NCI-H345 (cell line): ENCODE measurements at places on chromosomes 5 and 9.

DNA sequence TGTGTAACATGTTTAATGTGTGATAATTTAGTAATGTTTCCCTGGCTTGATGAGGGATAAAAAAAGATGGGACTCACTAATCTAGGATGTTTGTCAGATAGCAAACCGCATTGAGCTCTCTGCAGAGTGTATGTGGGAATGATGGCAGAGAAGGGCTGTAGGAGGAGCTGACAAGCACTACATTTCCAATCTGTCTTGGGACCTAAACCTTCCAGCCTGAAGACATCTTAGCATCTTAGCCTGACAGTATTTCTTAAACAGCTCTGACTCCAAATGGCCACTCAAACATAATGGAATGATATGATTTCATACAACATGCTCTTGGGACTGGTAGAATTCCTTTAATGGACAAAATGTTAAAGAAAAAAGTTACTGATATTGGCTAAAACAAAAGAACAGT, 116.7 kb downstream of the PPP2R2B start:
- DNase-seq, result no peak

DNA sequence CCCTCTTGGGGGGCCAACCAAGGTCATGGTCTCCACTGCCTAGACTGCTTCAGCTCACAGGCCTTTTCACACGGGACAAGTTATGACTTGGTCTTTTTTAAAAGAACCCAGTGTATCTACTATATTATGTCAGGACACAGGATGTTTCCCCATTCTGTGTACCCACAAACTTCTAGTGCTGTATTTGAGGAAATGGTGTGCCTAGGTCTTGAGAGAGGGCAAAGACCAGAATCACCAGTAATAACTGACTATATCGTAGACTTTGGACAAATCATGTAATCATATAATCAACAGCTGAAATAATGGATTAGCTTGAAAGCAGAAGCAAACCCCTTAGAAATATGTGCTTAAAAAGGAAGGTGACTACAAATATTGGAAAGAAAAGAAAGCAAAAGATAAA, 133.3 kb downstream of the ARL15 start:
- no peak for DNase-seq

- peak; percentile 13 for DNase-seq
These were observed 543 bp downstream of the ST8SIA4 start for GRCh38 chr5:100902440-100903038.

GRCh38 chr9:127917603-127918002, 762 bp upstream of the ST6GALNAC4 start:
- no peak for DNase-seq

DNA sequence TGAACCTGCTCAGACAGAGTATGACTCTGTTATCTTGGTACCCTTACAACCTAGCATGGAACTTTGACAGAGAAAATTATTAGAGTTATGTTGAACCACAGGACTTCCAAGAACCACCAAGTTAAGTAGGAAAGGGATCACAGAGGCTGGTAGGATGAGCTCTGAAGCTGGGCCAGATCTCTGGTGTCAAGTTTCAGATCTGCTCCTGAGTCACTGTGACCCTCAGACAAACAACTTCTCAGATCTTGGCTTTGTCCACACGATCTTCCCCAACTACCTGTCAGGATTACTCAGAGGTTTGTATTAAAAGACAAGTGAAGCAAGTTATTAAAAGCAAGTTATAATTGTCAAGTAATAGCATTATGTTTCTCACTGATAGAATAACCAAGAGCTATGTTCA, 189.0 kb downstream of the SEC61B start:
- DNase-seq, result no peak

DNA sequence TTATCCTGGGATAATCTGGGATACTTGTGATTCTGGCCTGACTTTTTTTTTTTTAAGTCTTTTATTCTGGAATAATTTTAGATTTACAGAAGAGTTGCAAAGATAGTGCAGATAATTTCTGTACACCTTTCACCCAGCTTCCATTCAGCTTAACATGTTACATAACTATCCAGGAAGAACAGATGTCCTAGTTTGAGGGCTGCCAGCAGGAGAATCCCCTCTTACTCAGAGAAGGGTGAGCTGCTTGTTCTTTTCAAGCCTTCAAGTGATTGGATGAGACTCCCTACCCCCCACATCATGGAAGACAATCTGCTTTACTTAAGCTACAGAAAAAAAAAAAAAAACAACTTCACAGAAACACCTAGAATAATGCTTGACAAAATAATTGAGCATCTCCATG, 254.2 kb downstream of the TRIM32 start:
- DNase-seq, result no peak

GRCh38 chr9:115022760-115023434, 92.5 kb upstream of the TNFSF8 start:
- no peak for DNase-seq

- DNase-seq, result no peak
These were observed 66.1 kb downstream of the SPTLC1 start for GRCh38 chr9:92048924-92049625.

GRCh38 chr5:84494453-84494852, 109.8 kb upstream of the EDIL3 start:
- no peak for DNase-seq

DNA sequence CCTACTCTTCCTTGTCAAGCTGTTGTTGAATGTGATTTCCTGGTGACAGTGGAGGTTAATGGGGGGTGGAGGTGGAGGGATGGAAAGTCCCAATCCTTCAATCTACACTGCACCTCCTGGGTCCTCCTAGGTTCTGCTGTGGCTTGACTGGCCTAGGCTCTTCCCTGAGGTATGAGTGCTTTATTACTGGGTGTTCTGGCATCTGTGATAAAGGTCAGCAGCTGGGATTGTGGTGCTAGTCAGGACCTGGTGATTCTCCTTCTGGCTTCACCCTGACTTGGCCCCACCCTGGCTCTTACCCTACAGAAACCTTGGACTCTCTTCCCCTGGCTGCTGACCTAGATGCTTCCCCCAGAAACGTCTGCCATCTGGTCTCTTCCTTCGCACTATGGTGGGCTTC, 194.3 kb downstream of the ARHGEF28 start:
- DNase-seq, result no peak

- DNase-seq, result peak; percentile 56
These were observed at the start of gene SOWAHA for GRCh38 chr5:132812781-132813598. Gene SOWAHA (plus strand): TSS chr5:132813302. CDS start chr5:132813622, 320 bp downstream.

DNA sequence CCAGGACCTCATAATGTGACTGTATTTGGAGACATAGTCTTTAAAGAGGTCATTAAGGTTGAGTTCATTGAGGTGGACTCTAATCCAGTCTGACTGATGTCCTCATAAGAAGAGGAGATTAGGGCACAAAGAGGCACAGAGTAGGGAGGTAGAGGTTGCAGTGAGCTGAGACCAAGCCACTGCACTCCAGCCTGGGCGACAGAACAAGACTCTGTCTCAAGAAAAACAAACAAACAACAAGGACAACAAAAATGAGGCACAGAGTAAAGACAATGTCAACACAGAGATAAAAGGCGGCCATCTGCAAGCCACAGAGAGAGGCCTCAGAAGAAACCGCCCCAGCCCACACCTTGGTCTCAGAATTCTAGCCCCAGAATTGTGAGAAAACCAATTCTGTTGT, 17.0 kb upstream of the TDRD7 start:
- no peak for DNase-seq
